ENCODE measurements at places on chromosomes 7 and 10. TPM values are rescaled to one million over a fixed set of nuclear protein-coding genes. Genes with fewer than 3 reads are reported as not detected.

HMX3 gene
- not detected for total RNA-seq

DNA sequence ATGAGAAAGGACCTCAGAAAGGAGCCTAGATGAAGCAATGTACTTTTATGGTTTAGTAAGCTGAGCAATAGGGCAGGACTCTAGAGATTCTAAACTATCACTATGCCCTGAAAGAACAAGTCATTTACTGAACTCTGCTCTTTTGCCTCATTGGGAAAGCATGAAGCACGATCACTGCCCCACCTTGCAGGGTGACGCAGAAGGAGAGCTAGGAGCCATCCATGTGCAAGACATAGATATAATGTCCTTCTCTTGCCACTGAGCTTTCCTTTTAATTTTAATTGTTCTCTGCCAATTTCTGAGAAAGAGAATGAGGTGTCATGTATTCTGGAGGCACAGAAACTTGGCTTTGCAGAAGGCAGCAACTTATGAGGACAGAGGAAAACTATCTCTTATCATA is 108.3 kb downstream of the SORCS1 start:
- no peak for DNase-seq

- DNase-seq = no peak
Observed at GRCh38 chr7:54080525-54080924, 461.6 kb upstream of the VSTM2A start.

GRCh38 chr10:23095966-23096801 is 805 bp downstream of the MSRB2 start:
- DNase-seq = no peak

SFTPA1 gene
- 0.24 TPM for total RNA-seq

GRCh38 chr10:51718804-51719291 is 19.5 kb upstream of the CSTF2T start:
- no peak for DNase-seq

All from Right ventricle myocardium inferior (tissue), 1 donor.